ENCODE measurements at places on chromosomes 6 and 20. TPM values are rescaled to one million over a fixed set of nuclear protein-coding genes. Genes with fewer than 3 reads are reported as not detected.

DNA sequence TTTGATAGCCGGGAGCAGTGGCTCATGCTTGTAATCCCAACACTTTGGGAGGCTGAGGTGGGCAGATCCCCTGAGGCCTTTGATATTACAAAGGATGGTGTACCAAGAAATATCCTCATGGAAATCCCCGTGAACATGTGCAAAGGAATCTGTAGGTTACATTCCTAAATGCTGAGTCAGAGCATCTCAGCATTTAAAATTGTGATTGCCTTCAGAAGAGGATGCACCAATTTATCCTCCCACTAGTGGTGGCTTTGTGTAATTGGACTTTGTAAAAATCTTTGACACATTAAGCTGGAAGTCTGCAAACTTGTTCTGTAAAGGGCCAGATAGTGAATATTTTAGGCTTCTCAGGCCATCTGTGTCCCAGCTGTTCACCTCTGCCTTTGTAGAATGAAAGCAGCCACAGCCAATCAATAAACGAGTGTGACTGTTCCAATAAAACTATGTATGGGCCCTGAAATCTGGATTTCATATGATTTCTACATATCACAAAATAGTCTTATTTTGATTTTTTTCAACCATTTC lies 11.8 kb downstream of the TMEM14B start:
- no peak for DNase-seq

GRCh38 chr6:129853996-129854711 lies 7.0 kb downstream of the TMEM244 start:
- no peak for DNase-seq

DNA sequence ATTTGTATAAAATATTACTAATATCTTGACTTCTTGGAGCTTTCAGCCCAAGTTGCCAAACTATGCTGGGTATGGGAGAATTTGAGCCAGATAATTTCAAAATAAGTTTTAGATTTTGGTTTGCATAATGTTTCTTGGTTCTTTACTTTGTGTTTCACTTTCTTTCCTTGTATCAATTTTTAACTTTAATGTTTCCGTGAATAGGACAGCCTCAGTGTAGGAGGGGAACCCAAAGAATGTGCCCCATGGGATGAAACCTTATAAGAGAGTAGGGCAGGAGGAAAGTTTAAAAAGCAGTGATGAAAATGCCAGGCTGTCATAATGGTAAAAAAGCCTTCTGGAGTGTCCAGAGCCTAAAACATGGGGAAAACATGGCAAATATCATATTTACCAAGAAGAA lies 252.4 kb upstream of the IRAK1BP1 start:
- no peak for DNase-seq

The LRRC73 gene
- not detected for polyA plus RNA-seq

DNA sequence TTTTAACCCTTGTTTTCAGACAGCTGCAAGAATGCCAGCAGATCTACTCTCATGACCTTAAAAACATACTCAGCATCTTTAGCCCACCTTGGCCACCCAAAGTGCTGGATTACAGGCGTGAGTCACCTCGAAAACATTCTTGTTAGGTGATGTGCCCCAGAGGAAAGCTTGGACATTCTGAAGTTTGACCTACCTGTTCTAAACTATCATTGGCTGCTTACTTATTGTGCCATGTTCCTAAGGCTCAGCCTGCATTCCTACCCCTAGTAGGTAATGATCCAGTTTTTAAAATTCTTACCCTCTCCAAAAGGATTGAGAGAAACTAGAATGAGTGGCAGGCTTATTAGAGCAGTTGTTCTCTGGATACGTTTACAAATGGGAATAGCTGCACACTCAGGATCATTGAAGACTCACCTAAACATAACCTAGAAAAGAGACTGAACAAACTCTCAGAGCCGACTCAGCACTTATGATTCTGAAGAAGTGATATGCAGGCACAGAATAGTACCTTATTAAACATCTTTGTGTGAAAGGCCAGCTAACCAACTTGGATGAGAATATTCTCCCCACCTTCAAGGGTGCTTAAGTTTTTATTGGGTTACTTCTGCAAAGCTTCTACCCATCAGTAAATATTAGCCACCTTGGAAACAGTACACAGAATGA lies 362.1 kb downstream of the NRN1 start:
- DNase-seq: no peak

The AARS2 gene
- polyA plus RNA-seq: 8.3 TPM
